Lung (tissue), 17 donors: ENCODE measurements at places on chromosomes 16 and 17. TPM values are rescaled to one million over a fixed set of nuclear protein-coding genes. Genes with fewer than 3 reads are reported as not detected.

RASD1 gene
- polyA plus RNA-seq: 13.5 TPM

KRT12 gene
- polyA plus RNA-seq: not detected

KIF2B gene
- not detected for polyA plus RNA-seq

MYO15B gene
- 84.5 TPM for polyA plus RNA-seq

ZNF385C gene
- 0.57 TPM for polyA plus RNA-seq

CDRT15 gene
- polyA plus RNA-seq: not detected

GRCh38 chr17:17175917-17176316, 30.2 kb downstream of the PLD6 start:
- H3K4me1 ChIP-seq: peaks cover 7% of the 10 kb centered on the region
- H3K27ac ChIP-seq: no peak overlapping the region
- H3K36me3 ChIP-seq: peaks cover 67% of the 10 kb centered on the region
- no peak for DNase-seq
- no peak overlapping the region for H3K4me3 ChIP-seq
- no peaks in the 10 kb centered on the region for H3K27me3 ChIP-seq

DNA sequence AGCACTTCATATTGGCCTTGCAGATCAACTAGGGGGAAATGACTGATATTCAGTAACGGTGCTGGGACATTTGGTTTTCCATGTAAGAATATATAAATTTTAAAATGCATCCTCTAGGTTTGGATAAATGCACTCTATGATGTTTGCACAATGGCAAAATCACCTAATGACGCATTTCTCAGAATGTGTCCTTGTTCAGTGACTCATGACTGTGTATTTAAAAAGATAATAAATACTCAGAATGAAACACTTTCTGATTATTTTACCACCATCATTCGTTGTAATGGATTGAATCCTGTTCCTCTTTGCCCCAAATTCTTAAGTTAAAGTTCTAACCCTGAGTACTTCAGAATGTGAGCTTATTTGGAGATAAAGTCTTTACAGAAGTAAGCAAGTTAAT, 17.2 kb upstream of the ADGRG1 start:
- no peak overlapping the region for H3K27ac ChIP-seq
- no peak for DNase-seq
- peaks cover 7% of the 10 kb centered on the region for H3K4me1 ChIP-seq
- H3K4me3 ChIP-seq: no peak overlapping the region
- H3K36me3 ChIP-seq: no peaks in the 10 kb centered on the region

GRCh38 chr17:41676058-41676419, 12.6 kb upstream of the EIF1 start:
- H3K27ac ChIP-seq: no peak overlapping the region
- no peaks in the 10 kb centered on the region for H3K36me3 ChIP-seq
- H3K4me1 ChIP-seq: peaks cover 14% of the 10 kb centered on the region
- no peaks in the 10 kb centered on the region for H3K27me3 ChIP-seq

- H3K27me3 ChIP-seq: no peaks in the 10 kb centered on the region
- peaks cover 9% of the 10 kb centered on the region for H3K4me1 ChIP-seq
- peak; percentile 88 for DNase-seq
- peaks cover 22% of the 10 kb centered on the region for H3K36me3 ChIP-seq
Observed at GRCh38 chr16:58515125-58515870, at the start of gene SETD6. TSS of gene SETD6 (plus strand) at chr16:58515517. CDS start at chr16:58515538, 21 bp downstream.

GRCh38 chr17:8706431-8706830, 38.2 kb downstream of the CCDC42 start:
- H3K27me3 ChIP-seq: no peaks in the 10 kb centered on the region
- no peak overlapping the region for H3K4me3 ChIP-seq
- H3K36me3 ChIP-seq: no peaks in the 10 kb centered on the region
- no peak for DNase-seq
- no peaks in the 10 kb centered on the region for H3K4me1 ChIP-seq
